T-helper 22 cell (primary cell): ENCODE measurements at places on chromosomes 12 and 14.

- DNase-seq: no peak
These were observed 77.1 kb upstream of the PLXNC1 start for GRCh38 chr12:94071258-94071657.

GRCh38 chr12:27539191-27539631, 15.2 kb downstream of the PPFIBP1 start:
- DNase-seq: no peak

- DNase-seq: no peak
These were observed 77.5 kb downstream of the PEBP1 start for GRCh38 chr12:118213452-118213851.

GRCh38 chr12:43329375-43329774, 222.6 kb downstream of the ADAMTS20 start:
- no peak for DNase-seq

GRCh38 chr14:99359906-99360305, 87.9 kb upstream of the BCL11B start:
- DNase-seq: no peak

DNA sequence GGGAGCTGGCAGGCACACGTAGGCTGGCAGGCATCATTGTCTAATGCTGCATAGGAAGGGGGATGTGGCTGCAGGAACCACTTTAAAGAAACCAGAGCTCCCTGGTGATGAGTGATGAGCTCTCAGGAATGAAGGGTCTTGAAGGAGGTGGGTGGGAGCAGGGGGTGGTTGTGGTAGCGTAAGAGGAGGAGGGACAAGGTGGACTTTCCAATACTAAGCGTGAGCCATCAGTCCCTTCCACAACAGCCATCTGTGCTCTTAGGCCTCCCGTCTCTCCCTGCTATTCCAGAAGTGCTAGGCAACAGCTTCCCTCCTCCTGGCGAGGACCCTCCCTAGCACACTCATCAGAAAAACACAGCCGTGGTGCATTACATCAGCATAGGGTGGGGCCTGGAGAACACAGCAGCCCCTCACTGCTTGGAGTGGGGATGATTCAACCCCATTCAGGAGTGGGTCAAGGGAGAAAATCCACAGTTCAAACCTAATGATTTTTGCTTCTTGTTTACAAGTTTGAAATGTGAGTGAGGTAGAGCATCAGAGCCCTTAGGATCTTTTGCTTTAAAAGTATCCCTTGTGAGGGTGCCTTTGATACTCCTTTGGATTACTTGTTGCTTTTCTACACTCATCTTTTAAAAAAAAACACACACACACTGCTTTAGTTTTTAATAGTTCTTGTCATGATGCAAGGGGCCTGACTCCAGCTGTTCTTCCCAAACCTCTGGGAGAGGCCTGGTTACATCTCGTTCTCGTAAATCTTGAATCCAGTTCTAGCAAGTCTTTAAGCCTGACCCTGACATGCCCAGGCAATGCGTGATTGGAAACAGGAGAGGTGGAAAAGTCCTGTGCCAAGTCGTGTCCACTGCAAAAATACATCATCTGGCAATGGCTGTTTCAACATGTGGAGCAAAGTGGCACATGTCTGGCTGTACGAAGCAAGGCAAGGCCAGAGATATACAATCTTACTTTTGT, 356.4 kb upstream of the DDHD1 start:
- no peak for DNase-seq
